ENCODE measurements at places on chromosomes 1 and 21.

DNA sequence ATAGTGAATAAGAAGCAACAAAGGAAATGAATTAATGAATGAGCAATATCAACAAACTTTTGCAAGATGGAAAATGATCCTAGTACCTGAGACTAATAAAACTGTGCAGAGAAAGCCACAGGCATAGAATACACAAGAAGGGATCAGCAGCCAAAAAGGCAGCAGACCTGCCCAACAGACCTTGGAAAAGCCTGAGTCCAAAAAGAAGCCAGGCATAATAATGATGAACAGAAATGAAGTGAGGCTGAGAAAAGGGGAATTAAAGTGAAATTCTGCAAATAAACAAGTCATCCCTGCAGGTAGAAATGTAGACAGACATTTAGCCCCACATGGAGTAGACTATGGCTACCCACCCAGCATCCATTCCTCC lies 10.3 kb upstream of the PHTF1 start:
- peaks cover 15% of the 10 kb centered on the region for H3K36me3 ChIP-seq
- no peaks in the 10 kb centered on the region for H3K27me3 ChIP-seq
- no peak overlapping the region for H3K4me3 ChIP-seq
- H3K4me1 ChIP-seq: peaks cover 5% of the 10 kb centered on the region

DNA sequence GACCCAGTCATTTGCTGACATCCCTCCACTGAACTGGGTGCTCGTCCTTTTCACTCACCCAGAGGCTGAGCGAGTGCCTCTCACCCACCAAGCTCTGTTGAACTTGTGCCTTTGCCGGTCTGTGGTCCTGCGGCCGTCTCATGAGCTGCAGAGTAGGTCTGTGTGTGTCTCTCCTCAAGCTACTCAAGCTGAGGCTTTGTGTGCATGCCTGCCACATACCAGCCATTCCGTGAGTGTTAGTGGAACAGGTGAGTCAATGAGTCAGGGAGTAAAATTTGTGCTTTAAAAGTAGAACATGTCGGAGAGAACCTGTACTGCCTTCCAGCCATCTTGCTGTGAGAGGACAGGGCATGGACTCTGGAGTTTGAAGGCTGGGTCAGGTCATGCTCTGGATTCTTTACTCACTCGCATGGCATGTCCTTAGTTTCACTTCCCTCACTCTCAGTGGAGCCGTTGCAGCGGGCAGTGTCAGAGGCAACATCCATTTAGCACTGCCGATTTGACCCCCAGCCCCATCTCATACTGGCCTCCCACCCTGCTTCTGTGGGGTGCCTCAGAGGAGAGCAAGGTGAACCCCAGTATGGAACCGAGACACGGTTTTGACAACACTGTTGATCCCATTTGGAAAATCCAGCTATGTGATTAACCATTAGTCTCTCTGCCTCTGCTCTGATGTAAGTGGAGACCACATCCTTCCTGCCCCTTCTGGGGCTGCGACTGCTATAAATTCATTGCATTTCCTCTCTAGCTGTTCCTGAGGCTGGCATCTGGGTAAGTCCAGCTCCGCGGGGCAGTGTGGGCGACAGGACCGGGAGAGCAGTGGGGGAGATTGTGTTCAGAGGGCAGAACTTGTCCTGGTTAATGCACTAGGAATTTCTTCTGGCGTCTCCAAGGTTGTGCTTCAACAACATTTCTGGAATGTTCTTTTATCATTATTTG lies at the start of gene NLRP3:
Gene NLRP3, plus strand, starts transcription at position 751 of the 939 bp plus-strand sequence. CDS start 2,628 bp downstream, outside the sequence.
- H3K27me3 ChIP-seq: peaks cover 2% of the 10 kb centered on the region
- peak within 1 kb of the TSS; percentile 84 for H3K4me3 ChIP-seq
- H3K27ac ChIP-seq: peak within 1 kb of the TSS; percentile 84
- peak; percentile 29 for DNase-seq
- peaks cover 23% of the 10 kb centered on the region for H3K4me1 ChIP-seq

DNA sequence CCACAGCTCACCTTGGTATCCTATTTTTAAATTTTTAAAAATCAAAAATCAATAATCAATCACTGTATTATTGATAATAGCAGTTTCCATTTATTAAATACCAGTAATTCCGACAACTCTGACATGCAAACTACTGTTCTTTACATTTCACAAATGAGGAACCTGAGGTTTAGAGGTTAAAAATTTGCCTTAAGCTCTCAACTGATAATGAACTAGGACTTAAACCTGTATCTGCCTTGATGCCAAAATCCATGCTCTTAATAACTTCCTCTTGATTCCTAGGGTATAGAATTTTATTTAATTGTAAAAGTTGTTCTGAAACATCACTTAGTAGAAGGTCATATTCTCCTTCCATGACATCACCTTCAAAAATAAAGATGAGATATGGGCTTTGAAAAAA lies 5.6 kb downstream of the ARHGAP29 start:
- H3K4me1 ChIP-seq: peaks cover 3% of the 10 kb centered on the region
- no peaks in the 10 kb centered on the region for H3K36me3 ChIP-seq
- H3K27ac ChIP-seq: no peak overlapping the region
- peaks cover 21% of the 10 kb centered on the region for H3K27me3 ChIP-seq
- H3K4me3 ChIP-seq: no peak overlapping the region

DNA sequence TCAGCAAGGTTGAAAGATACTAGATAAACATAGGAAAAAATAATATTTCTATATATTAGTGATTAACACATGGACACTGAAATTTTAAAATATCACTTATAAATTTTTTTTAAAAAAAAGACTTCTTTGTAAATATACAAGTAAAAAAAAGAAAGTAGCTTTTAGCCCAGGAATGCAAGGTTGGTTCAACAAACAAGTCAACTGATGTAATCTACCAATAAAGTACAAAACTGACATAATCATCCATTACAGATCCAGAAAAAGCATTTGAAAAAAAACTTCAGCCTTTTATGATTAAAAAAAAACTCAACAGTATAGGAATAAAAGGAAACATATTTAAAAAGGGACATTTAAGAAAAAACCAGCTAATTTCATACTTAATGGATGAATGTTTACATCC lies 48.4 kb downstream of the TRMT1L start:
- DNase-seq: no peak
- no peak overlapping the region for H3K4me3 ChIP-seq
- no peaks in the 10 kb centered on the region for H3K4me1 ChIP-seq
- H3K36me3 ChIP-seq: peaks cover 14% of the 10 kb centered on the region
- no peak overlapping the region for H3K27ac ChIP-seq

- peak overlapping the region; percentile 31 for H3K4me3 ChIP-seq
- peaks cover 22% of the 10 kb centered on the region for H3K27me3 ChIP-seq
- no peak overlapping the region for H3K27ac ChIP-seq
- no peak for DNase-seq
Observed at GRCh38 chr1:244100704-244101453, 49.8 kb downstream of the ZBTB18 start.

DNA sequence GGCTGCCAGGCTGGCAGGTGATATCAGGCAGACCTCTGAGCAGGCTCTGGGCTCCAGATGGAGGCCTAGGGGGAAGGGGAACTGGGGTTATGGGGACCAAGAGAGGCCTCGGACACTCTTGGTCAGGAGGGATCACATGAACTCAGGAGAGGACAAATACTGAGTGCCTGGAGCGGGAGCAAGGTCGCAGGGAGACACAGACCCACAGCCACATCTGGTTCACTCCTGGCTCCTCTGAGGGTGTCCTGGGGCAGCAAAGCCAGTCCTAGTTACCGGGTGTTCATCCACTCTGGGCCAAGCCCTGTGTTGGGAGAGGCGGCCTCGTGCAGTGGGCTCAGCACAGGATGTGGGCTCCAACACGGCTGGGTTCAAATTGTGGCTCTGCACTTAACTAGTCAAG lies 239.0 kb downstream of the PTPRU start:
- no peak overlapping the region for H3K4me3 ChIP-seq
- no peaks in the 10 kb centered on the region for H3K36me3 ChIP-seq
- no peak overlapping the region for H3K27ac ChIP-seq
- H3K4me1 ChIP-seq: no peaks in the 10 kb centered on the region
- H3K27me3 ChIP-seq: peaks cover 24% of the 10 kb centered on the region

- no peak for DNase-seq
- H3K27ac ChIP-seq: peak overlapping the region; percentile 60
- no peaks in the 10 kb centered on the region for H3K27me3 ChIP-seq
- peaks cover 7% of the 10 kb centered on the region for H3K36me3 ChIP-seq
- peaks cover 17% of the 10 kb centered on the region for H3K4me1 ChIP-seq
Observed at GRCh38 chr1:203680765-203681164, 54.1 kb downstream of the ATP2B4 start.

GRCh38 chr1:12480748-12481362 lies 137.2 kb downstream of the DHRS3 start:
- H3K4me1 ChIP-seq: peaks cover 36% of the 10 kb centered on the region
- H3K36me3 ChIP-seq: peaks cover 16% of the 10 kb centered on the region
- no peaks in the 10 kb centered on the region for H3K27me3 ChIP-seq
- H3K4me3 ChIP-seq: no peak overlapping the region
- no peak for DNase-seq

DNA sequence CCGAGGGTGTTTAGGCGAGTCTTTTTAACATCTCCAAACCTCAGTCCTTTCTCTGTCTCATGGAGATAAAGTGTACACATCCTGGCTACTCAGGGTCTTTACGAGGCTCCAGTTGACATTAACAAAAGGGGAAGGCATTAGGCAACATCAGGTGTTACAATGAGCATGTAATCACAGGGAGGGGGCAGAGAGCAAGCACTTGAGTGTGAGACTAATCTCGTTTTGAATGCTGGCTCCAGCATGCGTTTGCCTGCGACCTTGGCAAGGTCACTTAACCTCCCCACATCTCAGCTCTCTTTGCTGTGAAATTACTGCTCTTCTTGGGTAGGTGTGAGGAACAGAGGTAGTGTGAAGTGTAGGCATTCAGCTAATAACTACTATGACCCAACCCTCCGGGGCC lies 3.1 kb downstream of the TNNT2 start:
- no peak overlapping the region for H3K27ac ChIP-seq
- H3K4me3 ChIP-seq: no peak overlapping the region
- H3K36me3 ChIP-seq: no peaks in the 10 kb centered on the region
- H3K27me3 ChIP-seq: peaks cover 17% of the 10 kb centered on the region

DNA sequence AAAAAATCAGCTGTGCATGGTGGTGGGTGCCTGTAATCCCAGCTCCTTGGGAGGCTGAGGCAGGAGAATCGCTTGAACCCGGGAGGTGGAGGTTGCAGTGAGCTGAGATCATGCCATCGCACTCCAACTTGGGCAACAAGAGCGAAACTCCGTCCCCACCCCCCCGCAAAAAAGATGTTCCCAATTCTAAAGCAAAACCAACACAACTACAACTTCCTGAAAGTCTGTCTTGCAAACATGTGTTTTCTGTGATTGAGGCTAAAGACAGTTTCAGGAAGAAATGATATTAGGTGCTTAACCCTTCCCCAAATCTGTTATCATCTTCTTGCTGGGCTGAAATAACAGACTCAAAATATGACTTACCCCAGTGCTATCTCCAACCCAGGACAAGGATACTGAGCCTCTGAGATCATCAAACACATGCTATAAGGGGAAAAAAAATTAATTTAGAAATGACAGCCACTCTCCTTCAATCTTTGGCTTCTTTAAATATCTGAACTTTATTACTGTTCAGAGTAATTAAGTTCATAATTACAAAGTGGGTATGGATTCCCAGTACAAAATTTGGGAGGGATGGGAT lies 28.5 kb downstream of the SORT1 start:
- peaks cover 2% of the 10 kb centered on the region for H3K4me1 ChIP-seq
- H3K27ac ChIP-seq: no peak overlapping the region
- no peaks in the 10 kb centered on the region for H3K36me3 ChIP-seq

- no peaks in the 10 kb centered on the region for H3K36me3 ChIP-seq
- no peak overlapping the region for H3K4me3 ChIP-seq
- H3K4me1 ChIP-seq: no peaks in the 10 kb centered on the region
- H3K27me3 ChIP-seq: peaks cover 16% of the 10 kb centered on the region
- no peak overlapping the region for H3K27ac ChIP-seq
- no peak for DNase-seq
Observed at GRCh38 chr1:158002631-158003405, 9.4 kb downstream of the KIRREL1 start.

DNA sequence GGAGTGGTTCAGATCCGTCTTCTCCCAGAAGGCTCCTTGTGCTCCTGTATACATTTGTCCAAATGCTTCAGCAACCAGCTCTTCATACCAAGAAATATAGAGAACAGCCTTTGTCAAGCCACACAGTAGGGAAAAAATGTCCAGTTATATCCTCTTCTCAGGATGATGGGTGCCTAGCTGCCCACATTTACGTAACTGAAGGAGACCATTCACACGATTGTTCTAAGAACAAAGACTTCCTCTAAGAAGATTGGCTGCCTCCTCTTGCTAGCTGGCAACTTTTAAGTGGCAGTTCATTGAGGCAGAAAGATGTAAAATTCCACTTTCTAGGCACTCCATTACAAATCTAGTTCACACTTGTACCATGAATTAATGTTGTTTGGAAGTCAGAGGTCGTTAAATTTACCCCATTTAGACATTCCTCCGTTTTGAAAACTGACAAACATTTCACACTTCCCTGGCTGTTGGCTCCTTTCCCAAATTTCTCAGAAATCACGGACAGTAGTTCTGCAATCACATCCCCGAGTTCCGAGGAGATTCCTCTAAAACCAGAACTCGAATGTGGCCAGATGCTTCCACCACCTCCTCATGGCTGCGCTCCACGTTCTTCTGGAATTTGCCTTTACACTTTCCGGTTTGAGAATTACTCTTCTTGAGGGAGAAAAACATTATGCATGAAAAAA lies 45.6 kb upstream of the CSF1 start:
- no peaks in the 10 kb centered on the region for H3K27me3 ChIP-seq
- peaks cover 2% of the 10 kb centered on the region for H3K36me3 ChIP-seq
- H3K27ac ChIP-seq: no peak overlapping the region

DNA sequence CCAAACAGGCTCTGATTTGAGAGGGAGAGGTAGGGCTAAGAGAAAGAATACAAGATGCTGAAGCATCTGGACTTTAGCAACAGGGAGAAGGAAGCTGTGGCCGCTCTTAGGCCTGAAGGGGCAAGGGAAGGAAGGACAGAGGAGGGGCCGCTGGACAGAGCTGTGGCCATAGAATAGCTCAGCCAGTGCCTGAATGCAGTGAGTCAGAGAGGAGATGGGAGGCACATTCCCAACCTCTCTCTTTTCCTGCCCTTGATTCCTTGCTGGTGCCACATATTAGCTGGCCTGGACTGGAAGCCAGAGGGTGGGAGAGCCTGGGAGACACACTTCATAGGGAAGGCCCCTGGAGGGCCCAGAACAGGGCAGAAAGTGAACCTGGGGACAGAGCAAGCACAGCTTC lies 83.4 kb upstream of the POU3F1 start:
- H3K36me3 ChIP-seq: no peaks in the 10 kb centered on the region
- no peak overlapping the region for H3K27ac ChIP-seq
- no peak overlapping the region for H3K4me3 ChIP-seq
- no peak for DNase-seq
- H3K27me3 ChIP-seq: peaks cover 19% of the 10 kb centered on the region
- peaks cover 2% of the 10 kb centered on the region for H3K4me1 ChIP-seq

DNA sequence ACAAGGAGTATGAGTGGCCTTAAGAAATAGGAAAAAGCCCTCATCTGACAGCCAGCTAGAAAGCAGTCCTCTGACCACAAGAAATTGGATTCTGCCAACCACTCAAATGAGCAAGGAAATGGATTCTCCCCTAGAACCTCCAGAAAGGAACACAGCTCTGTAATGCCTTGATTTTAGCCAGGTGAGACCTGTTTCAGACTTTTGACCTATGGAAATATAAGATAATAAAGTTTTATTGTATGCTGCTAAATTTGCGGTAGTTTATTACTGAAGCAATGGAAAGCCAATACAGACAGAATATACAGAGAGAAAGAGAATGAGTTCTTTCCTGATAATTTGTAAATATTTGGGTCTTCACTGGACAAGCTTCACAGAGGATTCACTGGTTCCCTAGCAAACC lies 28.8 kb upstream of the SELE start:
- no peak overlapping the region for H3K27ac ChIP-seq
- peaks cover 4% of the 10 kb centered on the region for H3K27me3 ChIP-seq
- no peak overlapping the region for H3K4me3 ChIP-seq
- DNase-seq: no peak

Measured in memory B cell (primary cell).